CD4-positive, alpha-beta T cell treated with Interleukin-2 at 100 ng/mL for 4 hours (primary cell): ENCODE measurements at places on chromosomes 4 and X.

GRCh38 chrX:13338996-13339515 is 19.2 kb upstream of the ATXN3L start:
- no peak for DNase-seq

DNA sequence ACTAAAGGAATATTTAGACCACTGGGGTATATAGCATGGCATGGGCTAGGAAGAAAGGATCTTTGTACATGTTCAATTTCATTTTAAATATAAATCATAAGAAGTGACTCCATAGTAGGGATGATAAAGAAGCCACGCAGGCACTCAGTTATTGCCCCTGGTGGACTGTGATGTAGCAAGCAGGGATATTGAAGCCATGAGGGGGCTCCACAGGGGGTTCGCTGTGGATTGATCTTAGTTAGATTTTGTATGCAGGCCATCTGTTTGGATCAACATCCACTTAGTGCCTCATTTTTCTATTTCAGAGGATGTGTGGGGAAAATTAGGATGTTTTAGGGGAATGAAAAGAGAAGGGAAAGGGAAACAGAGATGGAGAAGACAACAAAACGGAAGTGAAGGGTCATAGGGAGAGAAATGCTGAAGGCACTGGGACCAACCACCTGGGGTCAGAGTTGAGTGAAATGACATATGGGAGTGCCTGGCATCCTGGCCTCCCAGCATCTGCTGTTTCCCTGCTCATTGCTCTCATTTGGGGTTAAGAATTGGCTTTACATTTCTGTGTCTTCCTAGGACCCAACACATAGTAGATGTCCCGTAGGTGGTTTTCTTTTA is 11.2 kb upstream of the FREM3 start:
- DNase-seq: no peak

DNA sequence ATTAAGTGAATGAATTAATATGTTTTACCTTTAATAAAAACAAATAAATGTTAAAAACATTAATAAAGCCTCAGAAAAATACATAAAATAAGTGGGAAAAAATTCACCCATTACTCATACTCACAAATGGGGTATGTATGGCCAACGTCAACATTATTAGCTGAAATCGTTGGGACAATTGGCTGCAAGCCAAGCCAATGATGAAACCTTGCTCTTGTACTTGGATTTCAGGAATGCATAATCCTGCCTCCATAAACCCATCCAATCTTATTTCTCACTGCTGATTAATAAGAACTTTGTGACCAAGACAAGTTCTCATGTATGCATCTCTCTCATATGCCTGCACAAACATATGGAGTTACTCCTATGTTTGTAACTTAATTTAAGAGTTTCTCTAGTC is 35.3 kb upstream of the ADAMTS3 start:
- no peak for DNase-seq

GRCh38 chrX:48676893-48677270 is 6.7 kb upstream of the WAS start:
- DNase-seq: no peak

DNA sequence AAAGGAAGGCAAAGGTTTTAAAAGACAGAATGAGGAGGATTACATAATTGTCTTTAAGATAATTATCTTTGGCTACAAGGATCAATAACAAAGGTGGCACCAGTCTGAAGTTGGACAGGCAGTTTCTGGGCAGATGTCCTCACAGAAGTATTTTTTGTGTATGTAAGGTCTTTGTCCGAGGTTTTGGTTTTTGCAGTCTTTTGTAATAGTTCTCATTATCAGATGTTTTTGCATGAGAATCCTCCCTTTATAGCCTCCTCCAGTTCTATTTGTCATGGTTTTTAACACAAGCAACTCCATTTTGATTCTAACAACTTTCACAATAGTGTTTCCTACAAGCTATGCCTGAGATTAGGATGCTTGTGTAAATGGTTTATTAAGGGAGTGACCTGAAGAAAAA is 286.2 kb downstream of the IL1RAPL2 start:
- DNase-seq: no peak

DNA sequence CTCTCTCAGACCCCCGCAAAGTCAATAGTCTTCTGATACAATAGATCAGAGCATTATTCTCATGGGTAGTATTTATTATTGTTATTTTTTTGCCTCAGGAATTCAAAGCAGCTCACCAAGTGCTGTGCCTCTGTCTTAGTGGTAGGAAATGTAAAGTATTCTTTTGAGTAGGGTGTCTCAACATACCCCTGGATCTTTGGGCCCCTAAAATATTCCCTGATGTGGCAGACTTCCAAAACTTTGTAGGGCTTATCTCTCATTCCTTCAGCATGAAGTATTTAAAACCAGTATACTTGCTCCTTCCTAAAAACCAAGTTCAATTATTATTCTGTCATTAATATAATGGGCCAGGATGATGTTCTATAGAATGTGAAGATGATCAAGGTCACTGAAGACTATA is 115.3 kb upstream of the ZNF827 start:
- no peak for DNase-seq

- DNase-seq: no peak
These were observed 75.1 kb downstream of the NUDT10 start for GRCh38 chrX:51407520-51408409.

GRCh38 chr4:57206172-57206571 is 96.0 kb upstream of the IGFBP7 start:
- no peak for DNase-seq

- no peak for DNase-seq
These were observed 212.8 kb downstream of the MAB21L2 start for GRCh38 chr4:150794706-150795105.

GRCh38 chr4:8238036-8238511 is 31.5 kb upstream of the HTRA3 start:
- DNase-seq: no peak

DNA sequence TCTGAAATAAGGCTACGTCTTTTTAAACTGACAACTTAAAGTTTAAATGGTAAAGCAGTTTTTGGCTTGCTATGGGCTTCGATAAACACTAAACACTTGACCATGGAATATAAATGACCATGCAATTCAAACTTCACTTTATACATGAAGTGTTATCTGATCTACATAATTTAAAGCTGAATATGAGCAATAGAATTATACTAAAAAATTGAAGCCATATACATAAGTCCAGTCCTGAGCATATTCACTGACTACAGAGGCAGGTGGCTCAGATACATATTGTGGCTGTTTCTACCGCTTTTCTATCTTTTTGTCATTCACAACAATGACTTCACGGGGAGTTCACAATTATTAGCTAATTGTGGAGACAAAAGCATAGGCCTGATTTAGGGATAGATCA is 149.6 kb upstream of the DDIT4L start:
- DNase-seq: no peak

GRCh38 chr4:137749466-137749865 is 217.2 kb upstream of the PCDH18 start:
- no peak for DNase-seq

GRCh38 chrX:21047034-21047455 is 327.2 kb upstream of the CNKSR2 start:
- DNase-seq: no peak

DNA sequence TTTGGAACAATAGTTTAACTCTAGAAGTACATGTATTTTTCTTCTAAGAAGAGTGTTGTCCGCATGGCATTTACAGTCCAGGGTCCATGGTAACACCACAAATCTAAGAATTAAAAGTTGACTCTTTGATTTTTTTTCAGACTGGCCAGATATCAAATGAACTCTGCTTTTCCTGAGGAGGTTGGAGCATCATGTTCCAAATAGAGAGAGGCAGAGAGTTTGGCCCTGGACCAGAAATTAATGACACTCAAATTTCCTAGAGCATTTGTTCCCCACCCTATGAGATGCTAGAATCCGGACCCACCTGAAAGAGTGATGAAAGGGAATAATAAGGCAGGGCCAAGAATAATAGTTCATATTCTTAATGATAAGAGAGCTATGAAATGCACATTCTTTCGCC is 47.0 kb upstream of the NAP1L5 start:
- no peak for DNase-seq

DNA sequence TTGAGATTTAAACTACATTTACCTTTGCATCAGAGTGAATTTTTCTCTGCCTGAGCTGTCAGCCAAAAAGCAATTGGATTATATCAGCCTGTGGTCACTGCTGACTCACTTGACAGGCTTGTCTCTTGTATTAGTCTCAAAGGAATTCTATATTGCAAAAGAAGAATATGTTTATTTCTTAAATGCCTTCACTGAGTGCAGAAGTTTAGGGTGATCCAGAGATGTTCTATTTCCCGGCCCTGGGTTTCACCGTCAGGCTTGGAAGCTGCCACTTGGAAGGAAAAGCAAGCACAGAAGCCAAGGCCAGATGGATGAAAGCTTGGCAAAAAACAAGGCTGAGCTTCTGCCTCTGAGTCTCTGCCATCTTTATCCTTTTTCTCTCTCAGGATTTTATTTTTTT is 80.9 kb downstream of the FAM114A1 start:
- DNase-seq: no peak

DNA sequence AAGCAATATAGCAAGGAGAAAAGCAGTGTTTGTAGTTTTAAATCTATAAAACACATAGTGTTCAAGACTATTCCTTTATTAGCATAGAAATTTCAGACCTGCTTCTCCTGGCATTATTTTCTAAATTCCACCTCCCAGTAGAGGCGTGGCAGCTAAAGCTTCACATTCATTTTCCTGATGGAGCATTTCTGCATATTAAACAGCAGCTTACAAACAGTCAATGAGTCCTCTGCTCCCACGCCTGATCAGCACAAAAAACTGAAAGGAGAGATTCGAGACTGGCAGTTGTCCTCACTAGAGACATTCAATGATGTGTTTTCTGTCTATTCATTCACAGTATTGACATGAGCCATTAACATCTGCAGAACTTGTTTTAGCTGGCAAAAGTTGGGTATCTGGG is 61.4 kb downstream of the SHISA3 start:
- DNase-seq: no peak

DNA sequence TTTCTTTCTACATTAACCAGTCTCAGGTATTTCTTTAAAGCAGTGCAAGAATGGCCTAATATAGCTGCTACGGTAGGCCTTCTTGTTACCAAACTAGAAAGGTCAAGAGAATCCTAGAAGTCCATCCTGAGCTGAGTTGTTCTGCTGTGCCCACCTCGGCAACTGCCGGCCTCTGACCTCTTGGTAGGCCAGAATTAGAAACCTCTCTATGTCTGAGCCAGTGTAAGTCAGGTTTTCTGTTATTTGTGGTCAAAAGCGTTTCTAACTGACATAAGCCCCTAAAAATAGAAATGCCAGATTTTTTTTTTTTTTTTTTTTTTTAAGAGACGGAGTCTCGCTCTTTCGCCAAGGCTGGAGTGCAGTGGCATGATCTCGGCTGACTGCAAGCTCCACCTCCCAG is 43.1 kb downstream of the SOWAHB start:
- DNase-seq: no peak

GRCh38 chrX:140572724-140573123 is 67.9 kb upstream of the SOX3 start:
- DNase-seq: no peak

- DNase-seq: no peak
These were observed 108.5 kb downstream of the HMX1 start for GRCh38 chr4:8762951-8763735.
